ENCODE measurements at places on chromosomes 3 and 15.

- no peak for DNase-seq
Observed at GRCh38 chr15:95577927-95578326, 752.6 kb upstream of the NR2F2 start.

- DNase-seq: no peak
Observed at GRCh38 chr3:39641274-39641673, 168.1 kb upstream of the MYRIP start.

GRCh38 chr3:150022381-150023238 lies 51.9 kb upstream of the PFN2 start:
- no peak for DNase-seq

- DNase-seq: no peak
Observed at GRCh38 chr3:36710606-36711005, 53.7 kb downstream of the DCLK3 start.

GRCh38 chr3:109033000-109033660 lies 79.5 kb upstream of the GUCA1C start:
- peak; percentile 75 for DNase-seq

- no peak for DNase-seq
Observed at GRCh38 chr15:39582977-39583595, 2.2 kb downstream of the THBS1 start.

DNA sequence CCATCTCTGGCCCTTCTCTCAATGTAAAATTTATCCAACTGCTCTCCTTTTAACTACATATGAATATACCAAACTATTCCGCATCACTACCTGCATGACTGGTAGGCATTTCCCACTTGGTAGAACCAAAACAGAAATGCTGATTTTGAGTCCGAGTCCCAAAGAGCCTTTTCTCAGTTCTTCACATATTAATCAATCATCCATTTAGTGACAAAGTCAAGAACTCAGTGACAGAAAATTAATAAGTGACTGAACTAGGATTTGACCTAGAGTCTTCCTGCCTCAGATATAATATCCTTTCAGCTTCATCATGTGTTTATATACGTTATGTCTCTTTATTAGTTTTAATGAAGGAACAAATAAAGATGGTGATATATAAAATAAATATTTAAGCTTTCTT lies 700.6 kb upstream of the GOLIM4 start:
- DNase-seq: no peak

DNA sequence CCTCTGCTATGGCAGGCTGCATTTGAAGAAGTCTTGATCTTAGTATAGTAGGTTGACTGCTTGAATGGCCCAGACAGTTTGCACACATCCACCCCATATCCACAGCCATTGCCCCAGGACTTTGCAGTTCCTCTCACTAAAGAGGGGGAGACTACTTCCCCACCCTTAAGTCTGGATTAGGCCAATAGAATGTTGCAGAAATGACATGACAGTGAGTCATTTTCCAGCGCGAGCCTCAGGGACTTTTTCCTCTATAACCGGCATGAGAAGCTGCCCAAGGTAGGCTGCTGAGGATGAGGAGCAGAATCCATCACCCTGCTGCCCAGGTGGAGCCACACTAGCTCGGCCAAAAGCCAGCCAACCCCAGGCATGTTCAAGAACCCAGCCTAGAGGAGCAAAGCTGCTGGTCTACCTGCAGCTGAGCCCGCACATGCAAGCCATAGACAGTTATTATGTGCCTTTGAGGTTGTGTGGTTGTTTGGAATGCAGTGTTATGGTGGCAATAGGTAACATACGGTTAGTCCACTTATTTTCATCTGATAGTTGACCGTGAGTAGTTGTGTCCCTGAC lies 113.9 kb downstream of the TLE3 start:
- DNase-seq: no peak

GRCh38 chr3:154285221-154285620 lies 39.1 kb downstream of the DHX36 start:
- DNase-seq: no peak

DNA sequence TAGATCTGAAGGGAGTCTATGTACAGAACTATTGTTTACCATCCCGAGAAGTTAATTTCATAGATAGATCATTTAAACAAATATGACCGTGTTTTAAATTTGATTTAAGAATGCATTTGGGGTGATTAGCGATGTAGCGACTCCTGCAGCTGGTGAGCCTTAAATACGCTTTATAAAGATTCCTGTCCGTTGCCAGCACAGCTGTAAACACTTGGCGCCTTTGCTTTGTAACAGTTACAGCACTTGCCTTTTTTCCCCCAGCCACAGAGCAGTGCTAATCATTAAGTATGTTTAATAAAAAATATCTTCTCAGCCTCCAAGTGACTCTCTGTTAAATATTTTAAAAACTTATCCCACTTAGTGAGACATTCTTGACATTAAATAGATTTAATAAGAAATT lies 333.8 kb downstream of the FEZF2 start:
- DNase-seq: no peak

GRCh38 chr15:94246016-94246415 lies 14.7 kb downstream of the MCTP2 start:
- DNase-seq: no peak

DNA sequence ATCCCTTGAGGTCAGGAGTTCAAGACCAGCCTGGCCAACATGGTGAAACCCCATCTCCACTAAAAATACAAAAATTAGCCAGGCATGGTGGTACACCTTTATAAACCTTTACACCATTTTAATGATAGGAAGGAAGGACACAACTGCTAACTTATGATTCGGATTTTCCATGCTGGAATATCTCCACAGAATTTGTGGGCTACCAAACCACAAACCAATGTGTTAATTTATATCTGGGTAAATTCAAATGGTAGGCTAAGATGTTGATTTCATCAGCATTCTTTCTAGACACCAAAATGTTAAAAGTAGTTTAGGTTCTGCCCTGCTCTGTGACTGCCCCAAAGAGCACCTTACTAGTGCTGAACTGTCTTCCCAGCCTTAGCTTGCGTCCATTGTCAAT lies 72.8 kb downstream of the POLQ start:
- no peak for DNase-seq

- DNase-seq: no peak
Observed at GRCh38 chr3:138051947-138052802, 42.2 kb downstream of the CLDN18 start.
